ENCODE measurements at places on chromosomes 2 and 18.

GRCh38 chr2:67182884-67183283 lies 214.2 kb upstream of the ETAA1 start:
- DNase-seq = no peak

GRCh38 chr18:75154259-75154658 lies 54.7 kb downstream of the PTGR3 start:
- DNase-seq = no peak

- DNase-seq = no peak
Observed at GRCh38 chr2:147665105-147665504, 179.7 kb upstream of the ACVR2A start.

- DNase-seq = no peak
Observed at GRCh38 chr2:52414561-52415295, 1352.9 kb upstream of the CHAC2 start.

DNA sequence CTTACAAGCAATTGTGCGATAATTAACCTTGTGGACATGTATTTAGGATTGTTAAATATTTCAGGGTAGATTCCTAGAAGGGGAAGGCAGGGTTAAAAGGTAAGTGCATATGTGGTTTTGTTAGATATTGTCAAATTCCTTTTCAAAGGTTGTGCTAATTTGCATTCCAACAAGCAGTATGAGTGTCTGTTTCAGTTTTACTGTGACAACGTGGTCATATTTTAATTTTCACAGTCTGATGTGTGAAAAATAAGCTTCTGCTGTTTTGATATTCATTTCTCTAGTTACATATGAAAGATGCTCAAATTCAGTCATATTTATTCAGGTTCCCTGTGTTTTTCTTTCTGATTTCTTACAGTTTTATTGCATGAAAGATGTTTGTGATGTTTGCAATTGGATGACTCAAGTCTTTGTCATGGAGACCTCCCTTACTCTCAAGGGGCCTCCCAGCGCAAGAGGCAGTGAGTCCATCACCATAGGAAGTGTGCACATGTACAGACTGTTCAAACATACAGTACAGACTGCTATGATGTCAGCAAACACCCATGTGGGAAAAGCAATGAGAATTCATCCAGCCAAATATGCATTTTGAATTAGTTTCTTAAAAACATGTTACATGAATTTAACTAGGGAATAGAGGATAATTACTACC lies 310.8 kb downstream of the GALR1 start:
- no peak for DNase-seq
